ENCODE measurements at places on chromosomes 3 and 15.

- DNase-seq: no peak
Observed at GRCh38 chr15:43067717-43068461, 37.9 kb downstream of the UBR1 start.

GRCh38 chr3:151315136-151315535, 1.5 kb downstream of the GPR87 start:
- DNase-seq: no peak

GRCh38 chr3:139455855-139456254, 20.5 kb downstream of the RBP2 start:
- no peak for DNase-seq

DNA sequence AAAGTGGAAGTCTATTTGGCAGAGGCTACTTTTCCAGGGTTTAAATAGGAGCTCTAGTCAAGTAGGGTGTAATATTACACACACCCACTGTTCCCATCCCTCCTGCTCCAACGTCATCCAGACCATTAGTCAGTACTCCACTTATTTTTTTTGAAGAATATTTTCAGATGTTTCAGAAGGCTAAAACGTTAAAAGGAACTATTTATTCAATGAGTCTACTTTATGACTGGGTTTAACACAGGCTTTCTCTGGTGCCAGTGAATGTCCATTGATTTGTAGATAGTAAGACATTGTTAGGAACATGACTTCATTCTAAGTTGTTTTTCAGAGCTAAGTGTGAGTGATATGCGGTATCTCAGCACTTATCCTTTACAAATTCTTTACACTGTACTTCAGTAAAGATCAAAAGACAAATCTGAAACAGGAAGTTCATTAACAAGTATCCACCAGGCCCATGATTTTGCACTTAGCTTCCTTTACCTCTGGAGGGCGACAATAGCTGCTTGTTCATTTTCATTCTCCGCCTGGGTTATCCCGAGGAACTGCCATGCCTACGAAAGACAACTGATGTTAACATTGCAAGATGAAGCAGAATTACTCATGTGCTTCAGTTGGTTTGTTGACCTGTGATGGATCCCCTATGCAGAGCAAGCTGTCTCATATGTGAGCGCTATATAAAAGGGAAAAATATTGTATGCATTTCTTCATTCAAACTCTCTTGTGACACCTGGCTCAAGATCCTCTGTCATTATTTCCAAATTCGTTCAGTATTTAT, 158.7 kb downstream of the USP13 start:
- DNase-seq: no peak

DNA sequence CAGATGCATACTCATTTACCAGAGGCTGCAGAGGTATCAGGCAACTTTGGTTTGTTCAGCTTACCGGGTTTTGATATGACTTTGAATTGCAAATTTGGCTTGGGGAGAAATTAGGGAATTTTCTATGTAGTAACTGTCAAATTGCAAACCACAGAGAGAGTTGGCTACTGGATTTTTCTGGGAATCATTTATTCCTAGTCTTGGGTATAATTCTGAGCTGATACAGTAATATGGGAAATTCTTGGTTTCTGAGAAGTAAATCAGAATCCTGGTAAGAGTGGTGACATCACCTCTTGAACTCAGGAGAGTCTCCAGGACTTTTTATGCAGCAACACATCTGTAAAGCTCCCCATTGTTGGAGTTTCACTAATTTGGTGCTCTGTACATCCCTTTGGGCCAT, 39.0 kb downstream of the GAP43 start:
- DNase-seq: no peak

- no peak for DNase-seq
Observed at GRCh38 chr3:170497207-170498095, 78.8 kb downstream of the CLDN11 start.

DNA sequence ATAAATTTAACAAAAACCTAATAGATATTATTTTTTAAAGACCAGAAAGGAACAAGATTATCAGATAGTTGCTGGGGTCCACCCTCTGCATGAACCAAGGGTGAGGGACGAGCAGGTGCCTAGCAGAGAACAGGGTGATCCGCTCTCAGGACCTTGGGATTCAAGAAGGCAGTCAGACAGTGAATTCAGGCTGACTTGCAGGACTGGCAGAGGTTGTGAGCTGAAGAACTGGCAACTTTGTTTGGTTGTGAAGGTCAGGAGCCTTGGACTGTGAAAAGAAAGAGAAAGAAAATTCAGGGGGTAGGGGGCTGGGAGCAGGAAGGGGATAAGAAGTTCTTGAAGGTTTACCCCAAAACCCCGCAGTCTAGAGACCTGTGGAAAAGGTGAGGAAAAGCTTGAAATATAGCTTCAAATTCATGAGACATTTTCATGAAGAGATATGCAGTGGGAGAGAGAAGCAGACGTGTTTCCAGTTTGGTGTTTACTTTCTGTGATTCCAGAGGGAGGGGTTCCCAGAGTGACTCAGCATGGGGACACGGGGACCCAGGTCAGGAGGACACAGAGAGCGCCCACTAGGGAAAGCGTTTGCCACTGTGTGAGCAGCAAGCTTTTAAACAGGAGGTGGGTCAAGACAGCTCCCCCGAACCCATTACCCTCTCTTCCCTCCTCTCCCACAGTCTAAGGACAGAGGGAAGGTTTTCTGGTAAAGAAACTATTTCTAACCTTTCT, 217.2 kb upstream of the UMPS start:
- DNase-seq: no peak

- DNase-seq: no peak
Observed at GRCh38 chr3:171372694-171373093, 87.5 kb downstream of the TNIK start.

DNA sequence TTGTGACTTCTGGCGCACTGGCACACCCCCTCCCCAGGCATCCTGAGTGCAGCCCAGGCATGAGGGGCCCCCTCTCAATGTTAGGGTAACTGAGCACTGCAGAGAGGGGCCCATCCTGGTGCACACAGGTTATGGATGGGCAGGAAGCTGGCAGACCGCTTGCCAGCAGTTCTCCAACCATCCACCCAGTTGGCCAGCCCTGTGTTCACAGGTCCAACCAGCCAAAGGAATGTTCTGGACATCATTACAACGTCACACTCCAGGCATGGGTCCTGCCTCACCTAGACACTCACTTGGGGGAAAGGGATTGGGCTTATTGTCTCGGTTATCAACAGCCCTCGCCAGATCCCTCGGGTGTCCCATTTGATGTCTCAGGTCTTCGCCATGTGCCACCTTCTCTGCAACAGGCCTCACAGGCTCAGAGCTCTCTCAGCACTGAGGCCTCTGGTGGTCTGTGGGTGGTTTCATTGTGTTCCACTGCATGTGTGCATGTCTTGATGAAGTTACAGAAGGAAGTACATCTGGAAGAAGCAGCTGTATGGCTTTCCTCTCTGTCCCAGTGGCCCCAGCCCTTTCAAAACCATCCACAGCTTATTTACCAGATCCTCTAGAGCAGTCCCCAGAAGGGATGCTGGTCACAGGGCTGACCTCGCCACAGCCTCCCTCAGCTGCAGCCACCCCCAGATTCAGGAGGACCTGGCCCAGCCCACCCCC, 23.7 kb downstream of the ADCY5 start:
- DNase-seq: no peak

DNA sequence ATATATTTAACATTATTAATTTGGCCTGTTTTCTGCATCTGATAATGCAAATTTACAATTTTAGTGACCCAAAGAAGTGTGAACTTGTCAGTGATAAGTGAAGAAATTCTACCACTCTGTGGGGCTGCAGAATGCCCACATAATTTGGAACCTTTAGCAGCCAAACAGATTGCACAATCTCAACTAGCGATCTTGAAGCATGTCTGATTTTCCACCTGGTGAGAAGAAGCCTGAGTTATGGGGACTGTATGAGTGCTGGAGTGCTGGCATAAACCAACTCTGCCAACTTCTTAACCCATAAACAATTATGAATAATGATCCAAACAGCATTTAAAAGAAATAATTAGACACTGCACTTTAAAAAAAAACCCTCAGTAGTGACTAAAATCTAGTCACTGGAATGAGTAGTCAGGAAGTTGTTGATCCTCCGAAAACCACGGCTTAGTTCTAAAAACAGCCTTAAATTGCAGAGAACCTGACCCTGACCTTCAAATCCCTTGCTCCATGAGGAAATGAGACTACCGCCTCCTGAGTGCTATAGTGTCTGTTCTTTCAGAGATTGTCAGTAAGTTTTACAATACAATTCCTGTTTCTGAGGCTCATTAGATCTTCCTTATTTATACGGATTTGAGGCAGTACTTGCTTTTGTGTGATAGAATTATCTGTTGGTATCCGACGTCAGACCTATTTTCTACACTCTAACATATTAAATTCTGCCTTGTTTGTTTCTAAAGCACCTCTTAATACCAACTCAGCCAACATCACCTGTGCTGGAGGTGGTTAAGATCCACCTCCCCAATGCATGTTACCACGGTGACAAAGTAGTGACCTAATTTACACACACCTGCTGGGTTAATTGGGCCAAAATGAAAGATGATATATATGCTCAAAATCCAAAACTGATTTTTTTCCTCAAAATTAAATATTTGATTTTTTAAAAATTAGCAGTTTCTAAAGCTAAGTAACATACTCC, 267.7 kb downstream of the ZBTB20 start:
- no peak for DNase-seq

DNA sequence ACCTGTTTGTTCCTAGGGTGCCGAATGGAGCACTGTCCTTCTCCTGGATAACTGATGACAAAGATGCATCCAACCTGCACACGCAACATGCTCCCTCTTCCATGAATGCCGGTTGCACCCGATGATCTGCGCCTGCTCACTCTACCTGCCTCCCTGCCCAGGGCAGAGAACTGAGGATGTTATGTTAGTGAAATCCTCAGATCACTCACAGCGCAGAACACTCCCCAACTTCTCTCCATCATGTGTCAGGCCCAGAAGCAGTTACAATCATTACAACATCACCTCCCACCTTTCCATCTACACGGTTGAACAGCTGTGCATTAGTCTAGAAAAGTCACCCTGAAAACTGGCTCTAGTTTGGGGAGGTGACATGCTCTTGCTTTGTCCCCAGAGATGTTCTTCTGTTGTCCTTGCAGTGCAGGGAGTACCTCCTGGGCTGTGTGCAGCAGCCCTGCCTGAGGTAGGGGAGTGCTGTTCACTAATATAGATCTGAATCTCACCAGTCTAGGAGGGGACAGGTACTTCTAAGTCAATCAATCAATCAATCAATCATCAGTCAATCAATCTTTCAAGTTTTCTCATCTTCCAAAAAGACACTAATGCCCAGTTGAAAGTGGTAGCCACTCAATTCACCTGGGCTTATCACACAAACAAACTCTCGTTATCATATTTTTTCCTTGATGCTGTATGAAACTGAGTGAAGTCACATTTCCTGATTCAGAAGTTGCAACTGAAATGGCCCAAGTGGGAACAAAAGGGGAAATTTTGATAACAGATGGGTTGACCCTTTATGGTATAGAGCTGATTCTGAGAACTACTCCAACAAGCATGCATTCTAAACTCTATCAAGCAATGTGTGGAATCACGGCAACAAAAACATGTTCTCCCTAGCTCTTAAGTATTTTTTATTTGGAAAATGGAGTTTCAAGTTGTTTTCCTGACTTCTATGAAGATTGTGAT, 15.4 kb upstream of the ISLR start:
- no peak for DNase-seq

DNA sequence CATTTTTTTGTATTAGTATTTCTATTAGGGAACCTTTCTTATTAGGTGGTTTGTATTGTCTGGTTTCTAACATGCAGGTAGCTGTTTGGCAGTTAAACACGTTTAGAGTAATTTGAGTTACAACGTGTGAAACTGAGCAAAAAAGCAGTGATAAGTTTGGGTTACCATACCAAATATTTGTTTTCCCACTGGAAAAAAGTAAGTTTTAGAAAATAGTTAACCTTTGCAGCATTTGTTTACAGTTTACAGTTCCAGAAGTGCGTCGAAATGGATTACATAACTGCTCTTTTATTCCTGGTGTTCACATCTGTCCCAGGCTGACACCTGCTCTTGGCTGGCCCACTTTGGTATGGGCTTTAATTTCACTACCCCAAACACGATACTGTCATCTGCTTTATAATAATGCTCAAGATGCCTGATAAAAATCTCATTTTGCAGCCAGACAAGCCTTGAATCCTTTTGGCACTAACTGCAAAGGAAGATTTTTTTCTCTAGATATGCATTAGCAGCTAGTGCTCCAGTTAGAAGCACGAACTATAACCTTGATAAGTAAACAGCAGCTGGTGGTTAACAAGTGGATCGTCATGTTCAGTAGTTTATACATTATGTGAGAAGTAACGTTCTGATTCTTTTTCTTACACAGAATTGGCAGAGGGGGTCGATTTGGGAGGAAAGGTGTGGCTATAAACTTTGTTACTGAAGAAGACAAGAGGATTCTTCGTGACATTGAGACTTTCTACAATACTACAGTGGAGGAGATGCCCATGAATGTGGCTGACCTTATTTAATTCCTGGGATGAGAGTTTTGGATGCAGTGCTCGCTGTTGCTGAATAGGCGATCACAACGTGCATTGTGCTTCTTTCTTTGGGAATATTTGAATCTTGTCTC, 5.3 kb downstream of the EIF4A2 start:
- DNase-seq: no peak

Data from activated CD4-positive, alpha-beta T cell treated with anti-CD3 and anti-CD28 coated beads for 1 hour (primary cell).